ENCODE measurements at places on chromosomes 11 and 22.
A peak's percentile ranks its signal among the peaks of the same experiment; 100 is the strongest.

DNA sequence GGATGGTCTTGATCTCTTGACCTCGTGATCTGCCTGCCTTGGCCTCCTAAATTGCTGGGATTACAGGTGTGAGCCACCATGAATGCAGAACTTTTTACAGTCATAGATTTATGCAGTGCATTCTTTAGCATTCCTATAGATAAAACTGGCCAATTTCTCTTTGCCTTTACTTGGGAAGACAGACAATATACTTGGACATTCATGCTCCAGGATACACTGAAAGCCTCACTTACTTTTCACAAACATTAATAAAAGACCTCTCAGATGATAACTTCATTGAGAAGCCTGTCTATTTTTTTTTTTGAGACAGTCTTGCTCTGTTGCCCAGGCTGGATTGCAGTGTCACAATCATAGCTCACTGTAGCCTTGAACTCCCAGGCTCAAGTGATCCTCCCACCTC, 12.3 kb upstream of the CLTCL1 start:
- no peak for DNase-seq

GRCh38 chr11:45906965-45907611, at the start of gene FREY1:
Gene FREY1, minus strand, starts transcription at chr11:45907271. Its CDS starts 26 bp downstream, at chr11:45907245.
- DNase-seq: no peak

GRCh38 chr22:38866024-38866398, 6.0 kb downstream of the CBX6 start:
- DNase-seq: no peak

DNA sequence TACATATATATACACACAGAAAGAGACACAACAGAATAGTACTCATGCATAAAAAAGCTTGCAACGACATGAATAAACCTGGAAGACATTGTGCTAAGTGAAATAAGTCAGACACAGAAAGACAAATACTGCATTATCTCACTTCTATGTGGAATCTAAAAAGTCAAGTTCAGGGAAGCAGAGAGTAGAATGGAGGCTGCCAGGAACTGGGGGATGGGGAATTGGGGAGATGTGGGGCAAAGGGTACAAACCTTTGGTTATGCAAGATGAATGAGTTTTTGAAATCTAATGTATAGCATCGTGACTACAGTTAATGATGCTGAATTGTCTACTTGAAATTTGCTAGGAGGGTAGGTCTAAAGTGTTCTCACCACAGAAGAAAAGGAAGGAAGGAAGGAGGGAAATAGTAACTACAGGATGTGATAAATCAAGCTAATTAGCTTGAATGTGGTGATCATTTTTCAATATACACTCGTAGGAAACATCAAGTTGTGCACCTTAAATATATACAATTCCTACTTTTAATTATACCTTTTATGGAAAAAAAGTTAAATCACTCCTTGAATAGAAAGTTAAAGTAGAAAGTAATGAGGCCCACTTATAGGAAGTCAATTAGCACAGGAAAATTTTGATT, 33.8 kb downstream of the MMP13 start:
- DNase-seq: no peak

DNA sequence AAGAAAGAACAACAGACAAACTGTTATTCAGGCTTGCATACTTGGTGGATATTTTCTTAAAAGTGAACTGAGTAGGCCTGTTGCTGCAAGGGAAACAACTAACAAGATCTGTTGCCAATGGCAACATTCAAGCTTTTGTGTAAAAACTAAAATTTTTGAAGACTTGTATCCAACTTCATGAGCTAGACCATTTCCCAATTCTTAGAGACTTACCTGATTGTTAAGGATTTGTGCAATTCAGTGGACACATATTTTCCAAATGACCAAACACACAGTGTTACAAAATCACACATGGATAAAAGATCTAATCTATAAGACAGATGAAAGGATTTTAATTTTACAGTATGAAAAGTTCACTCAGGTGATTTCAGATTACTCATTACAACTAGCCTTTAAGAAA, 564.1 kb downstream of the CNTN5 start:
- no peak for DNase-seq

DNA sequence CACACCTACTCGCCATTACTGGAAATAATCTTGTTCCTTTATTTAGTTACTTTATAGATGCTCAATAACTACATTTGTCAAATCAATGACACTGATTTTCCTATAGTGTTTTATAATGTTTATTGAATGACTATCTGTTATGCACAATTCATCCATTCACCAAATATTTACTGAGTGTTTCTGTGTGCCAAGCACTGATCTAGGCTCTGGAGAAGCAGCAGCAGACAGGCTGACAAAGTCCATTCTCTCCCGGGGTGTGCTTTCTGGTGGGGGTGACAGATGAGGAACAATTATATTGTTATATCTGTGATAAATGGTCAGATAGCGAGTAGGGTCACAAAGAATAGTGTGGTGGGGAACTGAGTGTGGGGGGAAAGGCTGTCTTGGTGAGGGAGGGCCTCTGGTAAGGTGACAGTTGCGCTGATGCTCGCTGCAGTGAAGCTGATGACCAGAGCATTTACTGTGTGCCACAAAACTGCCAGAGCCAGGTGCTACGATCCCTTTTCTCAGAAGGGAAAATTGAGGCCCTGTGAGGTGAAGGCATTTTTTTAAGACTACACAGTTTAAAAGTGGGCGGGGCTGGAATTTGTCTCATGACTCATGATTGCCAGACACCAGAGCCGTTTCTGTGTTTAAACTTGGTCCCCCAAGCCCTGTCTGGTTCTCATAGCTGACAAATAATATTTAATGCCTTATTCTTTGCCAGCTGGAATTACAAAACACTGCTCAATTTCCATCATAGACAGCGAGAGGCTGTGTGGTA, 10.2 kb downstream of the PACS1 start:
- DNase-seq: peak; percentile 72

DNA sequence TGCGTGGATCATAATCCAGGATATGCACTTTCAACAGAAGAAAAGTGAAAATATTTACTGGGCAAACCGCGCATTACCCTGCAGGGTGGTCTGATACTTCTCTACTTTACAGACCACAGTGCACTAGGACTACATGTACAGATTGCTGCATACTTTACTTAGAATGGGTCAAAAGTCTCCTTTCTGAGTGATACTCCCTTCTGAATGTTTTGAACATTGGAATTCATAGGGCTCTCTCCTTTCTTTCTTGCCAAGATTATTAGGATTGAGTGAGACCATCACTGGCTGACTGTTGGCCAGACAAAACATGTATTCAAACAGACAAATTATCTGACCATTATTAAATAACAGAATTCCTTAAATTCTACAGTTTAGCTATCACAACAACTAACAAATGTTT, 6.6 kb upstream of the FIBIN start:
- no peak for DNase-seq

DNA sequence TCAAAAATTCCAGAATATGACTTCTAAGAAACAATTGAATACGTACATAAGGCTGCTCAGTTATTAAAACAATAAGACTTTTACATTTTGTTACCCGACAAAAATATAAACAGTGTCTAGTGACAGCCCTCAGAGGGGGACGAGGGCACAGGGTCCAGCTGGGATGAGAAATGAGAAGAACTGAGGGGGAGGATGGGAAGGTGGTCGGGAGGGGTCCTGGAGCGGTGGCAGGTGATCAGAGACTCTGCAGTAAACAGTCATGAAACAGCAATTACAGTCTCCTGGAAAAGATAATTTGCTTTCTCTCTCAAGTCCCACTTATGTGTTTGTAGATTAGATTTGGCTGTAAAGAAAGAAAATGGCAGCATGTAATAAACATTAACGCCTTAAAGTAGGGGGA, 56.0 kb downstream of the PACSIN2 start:
- DNase-seq: no peak

DNA sequence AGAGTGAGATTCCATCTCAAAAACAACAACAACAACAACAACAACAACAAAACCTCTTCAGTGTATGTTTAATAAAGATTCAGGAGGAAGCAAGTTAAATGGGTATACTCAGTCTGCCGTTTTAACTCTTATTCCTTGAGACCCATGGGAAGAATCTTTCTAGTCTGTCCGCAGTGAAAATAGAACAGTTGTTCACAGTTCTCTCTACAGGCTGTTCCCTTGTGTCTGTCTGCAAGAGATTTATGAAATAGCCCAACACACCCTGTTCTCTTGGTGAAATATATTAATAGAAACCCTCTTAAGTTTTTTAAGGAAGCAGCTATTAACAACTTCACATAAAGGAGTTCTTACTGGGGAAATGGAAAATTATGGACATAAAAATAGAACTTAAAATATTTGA, 682.2 kb upstream of the RAG2 start:
- no peak for DNase-seq

GRCh38 chr11:80350541-80350940, 909.7 kb upstream of the TENM4 start:
- DNase-seq: no peak

- no peak for DNase-seq
Observed at GRCh38 chr22:37627121-37627520, 12.3 kb upstream of the SH3BP1 start.

DNA sequence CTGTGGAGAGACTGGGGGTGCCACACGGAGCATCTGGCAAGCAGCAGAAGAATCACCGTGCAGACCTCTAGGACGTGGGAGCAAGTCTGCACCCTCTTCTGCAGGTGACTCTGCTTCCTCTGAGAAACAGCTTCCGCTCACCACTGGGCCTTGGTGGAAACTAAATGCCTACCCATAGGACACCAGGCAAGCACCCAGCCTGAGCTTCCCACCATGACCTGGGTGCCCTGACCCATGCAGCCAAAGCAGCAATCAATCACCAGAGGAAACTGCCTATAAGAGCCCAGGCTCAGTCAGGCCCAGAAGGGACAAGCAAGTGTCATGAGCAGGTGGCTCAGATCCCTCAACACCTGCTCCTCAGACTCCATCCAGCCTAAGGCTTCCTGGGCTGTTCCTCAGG, 63.4 kb downstream of the IGLL5 start:
- DNase-seq: peak; percentile 80

- DNase-seq: peak; percentile 59
Observed at GRCh38 chr22:47213571-47214230, 451.3 kb downstream of the TBC1D22A start.

- DNase-seq: no peak
Observed at GRCh38 chr11:287821-288477, 977 bp upstream of the PGGHG start.

GRCh38 chr11:74102321-74102720, 68.5 kb downstream of the C2CD3 start:
- DNase-seq: no peak

DNA sequence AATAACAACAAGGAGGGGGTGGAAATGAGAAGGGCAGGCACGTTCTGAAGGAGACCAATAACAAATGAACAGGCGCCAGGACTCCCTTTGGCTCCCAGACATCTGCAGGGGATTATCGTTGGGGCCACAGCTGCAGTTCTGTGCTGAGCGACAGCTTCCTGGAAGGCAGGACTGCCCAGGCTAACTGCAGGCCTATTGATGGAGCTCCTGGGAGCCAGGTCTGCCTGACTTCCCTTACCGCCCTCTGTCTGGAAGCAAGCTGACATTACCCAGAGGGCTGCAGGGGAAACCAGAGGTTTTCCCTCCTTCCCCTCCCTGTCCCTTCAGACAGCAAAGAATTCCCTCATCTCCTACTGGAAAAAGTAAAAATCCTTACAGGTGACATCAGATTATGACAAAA, 5.0 kb downstream of the DRD2 start:
- DNase-seq: no peak

DNA sequence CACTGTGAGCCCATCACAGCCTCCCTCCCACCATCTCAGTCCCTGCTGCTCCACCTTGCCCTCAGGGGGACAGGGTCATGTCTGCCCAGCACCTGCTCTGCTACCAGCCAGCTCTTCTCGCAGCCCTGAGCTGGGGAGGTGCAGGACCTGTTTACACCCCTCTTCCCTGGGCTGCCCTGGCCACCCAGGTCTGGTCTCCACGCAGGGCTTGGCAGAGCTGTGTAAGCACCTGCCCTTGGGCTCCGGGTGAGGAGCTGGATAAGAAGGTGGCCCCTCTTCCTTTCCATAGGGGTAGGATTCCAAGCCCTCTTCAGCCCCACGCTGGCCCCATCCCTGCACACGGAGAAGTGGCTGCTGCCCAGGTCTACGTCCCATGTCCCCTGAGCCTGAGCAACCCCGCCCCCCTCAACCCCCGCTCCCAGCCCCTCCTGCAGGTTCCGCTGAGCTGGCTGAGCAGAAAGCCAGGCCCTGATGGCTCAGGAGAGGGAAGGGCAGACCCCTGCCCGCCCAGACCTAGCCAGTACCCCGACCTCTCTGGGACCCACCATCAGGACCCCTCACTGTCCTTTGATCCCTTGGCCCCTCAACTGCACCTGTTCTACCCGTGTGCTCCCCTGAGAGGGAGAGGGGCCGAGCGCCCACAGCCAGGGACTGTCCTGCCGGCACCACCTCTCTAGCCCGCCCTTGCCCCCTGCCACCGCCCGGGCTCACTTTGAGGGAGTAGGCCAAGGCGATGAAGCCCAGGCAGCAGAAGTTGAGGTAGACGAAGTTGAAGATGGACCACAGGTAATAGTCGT, 3.2 kb downstream of the IFITM10 start:
- no peak for DNase-seq

DNA sequence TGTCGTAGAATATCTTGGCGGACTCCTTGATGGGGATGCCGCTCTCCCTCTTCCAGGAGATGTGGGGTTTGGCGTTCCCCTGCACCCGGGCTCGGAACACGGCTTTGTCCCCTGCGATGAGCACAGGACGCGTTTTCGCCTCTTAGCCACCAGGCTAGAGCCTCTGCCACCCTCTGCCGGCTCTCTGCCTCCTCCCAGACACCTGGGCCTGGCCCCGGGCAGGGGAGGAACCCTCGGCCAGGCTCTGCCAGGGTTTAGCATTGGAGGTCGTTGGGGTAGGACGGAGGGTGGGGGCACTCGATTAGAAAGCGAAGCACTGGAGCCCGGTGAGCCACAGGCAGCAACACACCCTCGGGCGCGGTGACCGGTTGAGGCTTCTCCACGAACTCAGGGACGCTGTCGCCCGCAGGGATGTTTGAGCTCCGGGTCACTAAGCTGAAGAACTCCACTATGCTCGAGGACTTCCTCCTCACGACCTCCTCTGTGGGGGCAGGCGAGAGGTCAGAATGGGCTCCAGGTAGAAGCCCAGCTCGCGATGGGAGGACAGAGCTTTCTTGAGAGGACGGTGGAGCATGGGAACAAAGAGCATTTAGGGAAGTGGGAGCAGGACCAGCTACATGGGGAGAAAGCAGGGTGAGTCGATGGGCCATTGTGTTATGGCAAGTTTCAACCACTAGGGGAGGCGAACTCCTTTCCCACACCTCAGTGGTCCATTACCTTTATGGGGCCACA, 4.3 kb downstream of the IGSF22 start:
- peak; percentile 33 for DNase-seq

- DNase-seq: no peak
Observed at GRCh38 chr11:17257196-17257595, 19.3 kb upstream of the NUCB2 start.

- DNase-seq: no peak
Observed at GRCh38 chr11:9821008-9821752, 157.3 kb downstream of the SWAP70 start.

GRCh38 chr11:2240834-2241233, 29.6 kb downstream of the ASCL2 start:
- DNase-seq: no peak

DNA sequence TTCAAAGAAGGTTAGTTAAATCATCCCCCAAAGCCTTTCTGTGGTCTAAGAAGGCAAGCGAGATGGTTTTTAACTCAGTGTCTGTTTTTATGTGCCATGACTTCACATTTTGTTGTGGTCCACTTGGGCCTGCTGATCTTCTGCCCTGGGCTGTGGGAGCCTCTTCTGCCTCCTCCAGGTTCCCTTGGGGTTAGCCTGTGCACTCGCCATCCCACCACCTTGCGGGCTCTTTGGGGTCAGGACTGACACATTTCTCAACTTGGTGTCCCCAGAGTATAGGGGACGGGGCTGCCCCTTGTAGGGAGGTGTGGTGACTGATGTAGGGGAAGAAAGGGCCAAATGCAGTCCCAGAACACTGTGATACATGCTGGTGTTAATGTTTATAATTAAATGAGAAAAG, 207.0 kb downstream of the TBC1D22A start:
- DNase-seq: no peak

Measured in RPMI8226 (cell line).